NCI-H774 (cell line): ENCODE measurements at places on chromosomes 6 and 20.

DNA sequence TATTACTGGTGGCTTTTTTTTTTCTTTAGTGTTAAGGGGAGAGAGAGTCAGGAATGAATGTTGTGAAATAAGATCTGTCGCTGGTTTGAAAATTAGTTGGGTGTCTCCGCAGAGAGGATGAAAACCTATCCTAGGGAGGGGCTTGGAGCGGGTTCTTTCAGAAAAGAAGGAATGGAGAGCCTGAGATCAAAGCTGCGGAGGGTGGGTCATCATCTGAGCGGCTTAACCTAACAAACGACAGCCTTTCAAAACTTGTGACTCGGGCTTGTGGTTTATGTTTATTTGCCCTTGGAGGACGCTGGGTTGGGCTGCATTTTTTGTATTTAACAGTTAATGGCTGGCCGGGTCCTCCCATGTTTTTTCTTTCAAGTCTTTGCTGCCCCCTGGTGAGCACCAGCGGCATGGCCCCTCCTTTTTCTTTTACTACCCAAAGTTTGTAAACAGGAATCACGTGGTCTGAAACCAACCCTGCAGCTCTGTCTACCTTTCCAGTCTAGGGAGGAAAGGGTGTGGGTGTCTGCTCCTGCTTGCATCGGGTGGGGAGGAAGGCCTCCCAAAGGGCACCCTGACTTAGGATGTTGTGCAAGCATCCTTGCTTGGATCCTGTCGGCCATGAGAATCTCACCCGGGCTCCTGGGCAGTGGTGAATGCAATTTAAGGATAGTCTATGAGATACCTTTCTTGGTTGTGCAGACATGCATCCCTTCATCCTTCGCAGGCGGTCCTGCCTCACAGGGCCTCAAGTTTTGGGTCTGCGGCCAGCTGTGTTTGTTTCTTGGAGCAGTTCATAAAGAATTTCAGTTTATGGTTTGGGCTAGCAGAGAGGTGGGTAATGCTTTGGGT, 2.2 kb downstream of the PIM1 start:
- DNase-seq = peak; percentile 79

GRCh38 chr6:52394251-52394666, 25.9 kb upstream of the EFHC1 start:
- DNase-seq = no peak

DNA sequence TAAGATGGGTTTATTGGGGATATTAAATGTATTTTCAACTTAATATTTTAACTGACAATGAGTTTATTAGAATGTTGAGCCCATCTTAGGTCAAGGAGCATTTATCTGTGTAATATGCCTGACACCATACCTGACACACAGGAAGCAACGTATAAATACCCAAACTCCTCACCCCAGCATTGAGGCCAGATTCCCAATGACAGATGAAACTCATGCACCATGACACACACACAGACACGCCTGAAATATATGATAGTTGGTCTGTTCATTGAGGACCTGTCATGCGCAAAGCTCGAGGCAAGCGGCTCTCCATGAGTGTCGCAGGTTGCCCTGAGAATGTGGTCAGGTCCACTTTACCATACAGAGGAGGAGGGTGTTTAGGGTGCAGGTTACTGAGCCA, 64.1 kb downstream of the GFOD1 start:
- DNase-seq = no peak

DNA sequence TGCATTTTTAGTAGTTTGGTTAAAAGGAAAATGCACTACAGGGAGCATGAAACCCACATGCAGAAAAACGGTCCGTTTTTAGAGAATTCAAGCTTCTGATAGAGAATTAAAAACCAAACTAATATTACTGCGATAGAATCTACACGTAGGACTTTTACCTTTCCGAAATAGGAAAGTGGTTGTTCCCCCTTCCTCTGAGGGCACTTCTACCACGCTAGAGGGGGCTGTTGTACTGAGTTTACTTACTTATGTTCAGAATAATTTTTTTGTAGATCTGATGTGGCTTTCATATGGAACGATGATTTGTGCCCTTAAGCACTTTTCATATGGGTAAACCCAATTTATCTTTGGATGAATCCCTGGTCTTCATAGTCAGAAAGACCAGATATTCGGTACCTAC, 264.3 kb upstream of the PLN start:
- DNase-seq = peak; percentile 49

DNA sequence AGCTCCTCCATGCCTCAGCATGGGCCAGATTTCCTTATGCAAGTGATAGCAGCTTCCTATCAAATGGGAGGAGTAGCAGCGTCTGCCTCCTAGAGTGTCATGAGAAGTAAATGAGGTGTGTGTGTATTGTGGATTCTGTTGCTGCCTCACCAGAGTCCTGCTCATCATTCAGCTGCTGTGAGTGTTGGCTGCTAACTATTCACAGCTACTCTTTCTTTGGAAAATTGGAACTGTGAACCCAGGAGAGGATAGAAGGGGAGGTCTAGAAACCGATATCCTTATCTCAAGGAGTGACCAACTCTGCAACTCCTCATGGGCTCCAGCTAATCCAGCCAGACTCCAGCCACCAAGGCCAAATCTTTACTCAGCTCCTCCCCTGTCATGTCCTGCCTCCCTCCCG, 63.3 kb downstream of the TOX2 start:
- DNase-seq = no peak

GRCh38 chr6:139538366-139538765, 163.9 kb upstream of the CITED2 start:
- no peak for DNase-seq

- DNase-seq = no peak
Observed at GRCh38 chr6:169162249-169162648, 91.4 kb downstream of the THBS2 start.

DNA sequence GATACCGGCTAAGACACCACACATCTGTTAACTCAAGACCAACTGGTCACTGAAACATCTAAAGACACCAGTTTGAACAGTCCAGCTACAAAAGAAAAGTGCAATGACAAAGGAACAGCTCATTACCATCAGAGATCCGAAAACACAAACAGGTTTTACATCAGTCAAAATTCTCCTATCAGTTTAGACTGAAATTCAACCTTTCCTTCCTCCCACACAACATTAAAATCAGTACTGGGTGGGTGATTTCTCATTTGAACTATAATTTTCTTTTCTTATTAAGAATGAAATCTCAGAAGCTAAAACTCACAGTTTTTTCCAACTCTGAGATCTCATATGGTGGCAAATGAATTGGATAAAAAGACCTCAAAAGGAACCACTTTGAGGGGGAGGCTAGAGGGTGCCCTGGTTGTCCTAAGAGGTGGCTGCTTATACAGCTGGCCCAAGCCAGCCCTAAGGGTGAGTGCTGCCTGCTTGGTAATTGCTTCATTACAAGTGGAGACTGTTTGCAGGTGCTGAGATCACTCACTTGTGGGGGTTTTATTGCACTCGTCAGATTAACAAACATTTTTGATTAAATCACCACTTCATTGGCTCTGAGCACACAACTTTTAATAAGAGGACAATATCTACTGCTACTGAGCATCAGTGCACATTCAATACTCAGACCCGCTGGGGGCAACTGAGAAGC, 4.3 kb downstream of the CCDC167 start:
- DNase-seq = peak; percentile 66

DNA sequence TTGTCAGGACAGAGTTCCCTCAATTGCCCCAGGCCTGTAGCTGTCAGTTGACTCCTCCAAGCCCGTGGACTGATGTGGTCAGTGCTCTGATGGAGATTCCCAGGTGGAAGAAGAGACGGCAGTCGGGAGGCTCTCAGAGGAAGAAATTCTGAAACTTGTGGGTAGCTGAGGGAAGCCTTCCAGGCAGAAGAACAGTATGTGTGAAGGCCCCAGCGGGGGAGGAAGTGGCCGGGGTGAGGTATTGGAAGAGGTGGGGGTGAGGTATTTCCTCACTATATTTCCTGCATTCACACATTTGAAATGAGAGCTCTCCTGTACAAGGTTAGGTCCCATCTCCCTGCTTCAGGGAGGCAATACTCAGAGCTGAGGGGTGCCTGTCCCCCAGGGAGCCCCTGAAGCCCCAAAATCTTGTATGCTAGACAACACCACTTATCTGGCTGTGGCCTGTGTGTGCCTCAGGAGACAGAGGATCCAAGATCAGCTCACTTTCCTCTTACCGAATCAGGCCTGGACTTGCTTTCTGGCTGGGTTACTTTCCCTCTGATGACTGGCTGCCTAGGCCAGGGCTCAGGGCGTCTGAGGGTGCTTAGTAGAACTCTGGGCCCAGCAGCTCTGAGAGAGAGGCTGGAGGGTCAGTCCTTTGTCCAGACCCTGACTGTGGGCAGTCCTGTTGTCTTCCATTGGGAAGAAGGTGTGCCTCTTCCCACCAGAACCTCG, 49.3 kb upstream of the MYL9 start:
- no peak for DNase-seq

DNA sequence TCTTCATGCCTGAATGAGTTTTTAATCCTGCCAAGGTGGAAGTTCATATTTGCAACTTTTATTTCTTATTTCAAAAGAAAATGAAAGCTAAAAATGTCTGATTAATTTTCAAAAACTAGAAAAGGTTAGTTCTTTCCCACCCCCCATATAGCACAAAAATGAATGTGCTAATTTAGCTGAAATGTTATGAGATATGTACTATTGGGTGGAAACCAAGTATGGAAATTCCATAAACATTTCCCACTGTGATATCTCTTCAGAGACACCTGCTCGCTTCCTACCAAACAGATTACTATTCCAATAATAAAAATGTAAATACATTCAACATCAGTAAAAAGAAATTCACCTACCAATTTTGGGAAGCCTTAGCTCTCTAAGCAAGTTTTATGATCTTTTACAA, 678.6 kb upstream of the ID4 start:
- DNase-seq = no peak

GRCh38 chr6:43773050-43773979, 3.3 kb downstream of the VEGFA start:
- peak; percentile 13 for DNase-seq

- DNase-seq = no peak
Observed at GRCh38 chr6:28725890-28726348, 197.9 kb downstream of the TRIM27 start.

GRCh38 chr6:117837261-117837660, 69.8 kb upstream of the SLC35F1 start:
- no peak for DNase-seq

GRCh38 chr6:159008656-159009288, 8.8 kb upstream of the RSPH3 start:
- peak; percentile 21 for DNase-seq

- DNase-seq = peak; percentile 80
Observed at GRCh38 chr20:20410678-20411077, 42.8 kb downstream of the INSM1 start.

DNA sequence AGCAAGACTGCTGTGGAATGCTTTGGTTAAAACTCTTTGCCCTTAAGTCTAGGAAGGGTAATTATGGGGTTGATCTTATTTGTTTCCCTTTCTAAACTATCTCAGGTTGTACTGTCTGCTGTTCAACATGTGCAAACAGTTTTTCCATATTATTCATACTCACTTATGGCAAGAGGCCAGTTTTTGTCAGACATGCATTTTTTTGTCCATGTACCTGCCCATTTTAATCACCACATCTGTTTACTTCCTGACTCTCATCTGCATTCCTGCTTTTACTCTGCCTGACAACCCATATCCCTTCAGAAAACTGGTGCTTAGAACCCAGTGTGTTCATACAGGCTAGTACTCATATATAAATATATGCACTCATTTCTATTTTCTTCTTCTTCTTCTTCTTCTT, 80.3 kb downstream of the LPA start:
- no peak for DNase-seq

GRCh38 chr6:5361396-5361795, 100.1 kb downstream of the FARS2 start:
- no peak for DNase-seq

- no peak for DNase-seq
Observed at GRCh38 chr20:21388566-21388965, 8.8 kb downstream of the NKX2-4 start.

DNA sequence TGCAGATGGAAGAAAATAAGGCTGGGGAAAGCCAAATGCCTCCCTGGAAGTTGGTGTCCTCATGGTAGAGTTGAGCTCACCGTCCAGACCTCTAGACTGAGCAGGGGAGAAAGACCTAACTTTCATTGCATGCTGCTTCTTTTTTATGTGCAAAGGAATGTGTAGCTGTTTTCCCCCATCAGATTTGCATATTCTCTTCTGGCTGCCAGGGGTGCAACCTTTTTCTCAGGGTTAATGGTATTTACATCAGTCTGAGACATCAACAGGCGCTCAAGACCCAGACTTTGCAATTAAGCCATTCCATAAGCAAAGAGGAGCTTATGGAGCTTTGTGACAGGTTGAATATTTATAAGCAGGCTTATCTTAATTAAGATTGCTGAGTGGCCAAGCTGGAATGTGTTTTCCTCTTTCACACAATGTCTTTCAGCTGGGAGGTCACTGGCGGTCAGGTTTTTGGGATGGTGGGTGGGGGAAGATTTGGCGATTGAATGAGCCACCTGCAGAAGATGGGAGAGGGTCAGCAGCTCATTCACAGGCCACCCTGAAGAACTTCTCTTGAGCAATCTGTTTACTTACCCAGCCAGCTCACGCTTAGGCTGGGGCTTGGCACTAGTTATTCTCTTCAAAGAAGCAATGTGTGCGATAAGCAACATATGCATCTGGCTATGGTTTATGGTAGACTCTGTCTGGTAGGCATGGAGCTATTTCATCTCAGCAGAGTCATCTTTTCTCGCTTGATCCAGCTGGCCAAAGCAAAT, 88.6 kb downstream of the SCP2D1 start:
- DNase-seq = no peak

GRCh38 chr20:36199345-36200257, 36.7 kb upstream of the AAR2 start:
- DNase-seq = peak; percentile 48

- peak; percentile 74 for DNase-seq
Observed at GRCh38 chr6:83708970-83709747, at the start of gene SNAP91. Gene SNAP91, minus strand, starts transcription at chr6:83709101. Its CDS starts 1,174 bp downstream, at chr6:83707927.

GRCh38 chr6:16694781-16695578, 66.3 kb downstream of the ATXN1 start:
- no peak for DNase-seq

GRCh38 chr20:62363920-62364851, 2.9 kb downstream of the LAMA5 start:
- no peak for DNase-seq

DNA sequence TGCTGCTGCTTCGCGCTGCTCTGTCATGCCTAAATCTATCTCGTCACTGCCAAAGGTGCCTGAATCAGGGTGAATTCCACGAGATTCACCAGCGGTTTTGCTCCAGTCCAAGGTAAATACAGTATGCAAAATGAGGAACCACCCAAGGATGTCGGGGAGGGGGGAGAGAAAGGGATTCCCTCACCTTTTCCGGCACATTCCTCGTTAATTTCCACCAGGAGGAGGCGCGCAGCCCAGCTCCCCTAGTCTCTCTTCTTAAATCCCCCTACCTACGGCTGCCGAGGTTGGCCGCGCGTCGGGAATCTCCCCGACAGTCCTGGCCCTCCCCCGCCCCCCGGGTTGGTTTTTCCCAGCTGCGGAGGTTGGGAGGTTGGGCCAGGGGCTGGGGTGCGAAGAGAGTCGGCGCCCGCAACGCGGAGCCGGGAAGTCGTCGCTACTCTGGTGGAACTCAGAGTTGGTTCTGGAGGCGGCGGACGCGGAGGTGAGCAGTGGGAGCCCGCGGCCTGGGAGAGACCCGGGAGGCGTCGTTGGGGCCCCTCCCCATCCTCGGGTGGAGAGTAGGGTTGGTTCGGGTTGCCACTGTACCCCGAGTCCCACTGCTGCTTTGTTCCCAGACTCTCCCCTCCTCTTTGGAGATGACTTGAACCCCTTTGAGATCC, at the start of gene TPBG:
Gene TPBG (plus strand): TSS at position 390 of the 659 bp plus-strand sequence. CDS start 1,145 bp downstream, outside the sequence.
- peak; percentile 88 for DNase-seq

- DNase-seq = peak; percentile 68
Observed at GRCh38 chr6:26312501-26313397, 52.2 kb upstream of the BTN3A2 start.

- DNase-seq = no peak
Observed at GRCh38 chr20:9059931-9060330, 9.0 kb upstream of the PLCB4 start.

- DNase-seq = no peak
Observed at GRCh38 chr6:158766621-158767455, 52.3 kb downstream of the EZR start.
